Daoy (cell line): ENCODE measurements at places on chromosomes 1 and 21. TPM values are rescaled to one million over a fixed set of nuclear protein-coding genes. Genes with fewer than 3 reads are reported as not detected.

GRCh38 chr1:205783433-205783795 lies 8.1 kb upstream of the RAB29 start:
- DNase-seq, result no peak

DNA sequence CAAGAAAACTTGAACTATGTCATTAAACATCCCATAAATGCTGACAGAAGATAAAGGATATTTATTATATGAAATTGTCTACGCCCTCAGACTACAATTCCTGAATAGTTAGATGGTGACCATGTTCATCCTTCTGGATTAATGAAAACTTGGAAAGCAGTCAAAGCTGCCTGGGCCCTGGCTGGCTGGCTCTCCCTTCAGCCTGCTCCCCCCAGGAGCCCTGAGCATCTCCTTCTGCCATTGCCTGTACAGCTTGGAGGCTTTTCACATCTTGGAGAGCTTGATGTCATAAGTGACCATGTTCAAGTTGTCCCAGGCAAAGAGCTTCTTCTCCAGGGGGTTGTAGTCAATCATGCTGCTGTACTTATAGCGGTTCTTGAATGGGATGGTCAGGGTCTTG lies 13.6 kb downstream of the MYOCOS start:
- DNase-seq, result no peak

VWA1 gene
- 2.2 and 5.7 TPM in 2 replicates for total RNA-seq

RGL1 gene
- total RNA-seq, result 5.4 and 8.1 TPM in 2 replicates

- DNase-seq, result no peak
These were observed 45.4 kb upstream of the TDRD10 start for GRCh38 chr1:154456631-154457030.

CRYAA gene
- total RNA-seq, result not detected in 2 replicates

DNA sequence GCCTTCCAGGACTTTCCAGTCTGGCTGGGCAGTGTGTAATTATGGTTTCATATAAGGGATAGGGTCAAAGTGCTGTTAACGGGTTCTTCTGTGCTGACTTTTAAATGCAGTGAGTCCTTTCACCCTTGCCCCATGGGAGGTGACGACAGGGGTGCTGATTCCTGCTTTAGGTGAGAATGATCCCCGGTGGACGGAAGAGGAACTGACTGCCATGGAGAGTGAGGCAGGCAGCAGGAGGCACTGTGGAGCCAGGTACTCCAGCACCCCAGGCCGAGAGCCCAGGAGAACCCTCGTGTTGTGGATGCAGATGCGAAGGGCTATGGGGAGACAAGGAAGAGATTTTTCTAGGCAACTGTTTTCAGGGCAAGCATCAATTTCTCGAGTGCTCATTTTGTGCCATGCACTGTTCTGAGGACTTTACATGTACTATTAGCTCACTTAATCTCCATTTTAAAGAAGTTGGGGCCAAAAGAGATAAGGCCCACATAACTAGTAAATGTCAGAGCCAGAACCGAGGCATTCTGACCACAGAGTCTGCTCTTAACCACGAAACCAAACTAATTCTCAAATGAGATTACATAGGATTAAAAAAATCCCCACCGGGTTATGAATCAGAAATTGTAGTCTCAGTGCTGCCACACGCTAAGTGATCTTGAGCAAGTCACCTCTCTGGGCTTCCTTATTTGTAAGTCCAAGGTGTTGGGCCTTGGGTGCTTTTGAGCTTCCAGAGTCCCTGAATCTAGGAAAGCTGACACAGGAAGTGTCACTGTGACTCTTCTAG lies 28.2 kb downstream of the STPG1 start:
- DNase-seq, result peak; percentile 61

GRCh38 chr1:47182676-47183235 lies 7.1 kb downstream of the PDZK1IP1 start:
- DNase-seq, result no peak

AK2 gene
- total RNA-seq, result 339 and 582 TPM in 2 replicates

DNA sequence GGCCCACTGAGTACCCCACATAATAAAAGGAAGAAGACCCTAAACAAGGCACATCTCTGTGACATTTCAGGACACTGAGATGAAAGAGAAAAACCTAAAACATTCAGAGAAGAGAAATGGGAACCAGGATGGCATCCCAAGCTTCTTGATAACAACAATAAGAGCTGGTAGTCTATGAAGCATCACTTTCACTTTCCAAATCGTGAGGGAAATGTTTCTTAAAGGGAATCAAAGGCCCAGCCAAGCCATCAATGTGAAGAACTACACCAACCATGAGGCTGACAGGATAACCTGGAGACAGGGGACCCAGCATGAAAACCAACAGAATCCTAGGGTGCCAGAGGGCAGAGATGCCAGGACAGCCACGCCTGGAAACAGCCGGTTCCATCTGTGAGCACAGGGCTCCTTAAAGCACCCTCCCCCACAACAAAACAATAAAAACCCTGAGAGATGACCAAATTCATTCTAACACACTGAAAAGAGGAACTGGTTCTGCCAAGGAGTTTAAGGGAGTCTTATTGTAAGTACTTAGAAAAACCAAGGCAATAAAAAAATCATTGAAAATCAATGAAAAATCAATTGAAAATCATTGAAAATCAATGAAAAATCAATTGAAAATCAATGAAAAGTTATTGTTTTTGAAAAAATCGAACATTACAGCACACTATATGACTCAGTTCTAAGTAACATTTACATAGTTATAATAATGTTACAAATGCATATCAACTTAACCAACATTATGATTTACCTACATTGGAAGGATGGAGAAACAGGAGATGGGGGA lies 141.5 kb upstream of the ERG start:
- DNase-seq, result peak; percentile 33

DHRS3 gene
- total RNA-seq, result 45.8 and 49.4 TPM in 2 replicates

GRCh38 chr1:35544976-35545375 lies 12.2 kb downstream of the KIAA0319L start:
- DNase-seq, result peak; percentile 49

- no peak for DNase-seq
These were observed 213.5 kb downstream of the LYPLAL1 start for GRCh38 chr1:219387211-219387610.

MPZ gene
- total RNA-seq, result 0.57 TPM in 1 of 2 replicates, not detected in the other

- DNase-seq, result peak; percentile 85
These were observed 1.6 kb upstream of the STK40 start for GRCh38 chr1:36387141-36387949.

GRCh38 chr21:42392731-42393442 lies 3.0 kb downstream of the TMPRSS3 start:
- DNase-seq, result peak; percentile 70

DNA sequence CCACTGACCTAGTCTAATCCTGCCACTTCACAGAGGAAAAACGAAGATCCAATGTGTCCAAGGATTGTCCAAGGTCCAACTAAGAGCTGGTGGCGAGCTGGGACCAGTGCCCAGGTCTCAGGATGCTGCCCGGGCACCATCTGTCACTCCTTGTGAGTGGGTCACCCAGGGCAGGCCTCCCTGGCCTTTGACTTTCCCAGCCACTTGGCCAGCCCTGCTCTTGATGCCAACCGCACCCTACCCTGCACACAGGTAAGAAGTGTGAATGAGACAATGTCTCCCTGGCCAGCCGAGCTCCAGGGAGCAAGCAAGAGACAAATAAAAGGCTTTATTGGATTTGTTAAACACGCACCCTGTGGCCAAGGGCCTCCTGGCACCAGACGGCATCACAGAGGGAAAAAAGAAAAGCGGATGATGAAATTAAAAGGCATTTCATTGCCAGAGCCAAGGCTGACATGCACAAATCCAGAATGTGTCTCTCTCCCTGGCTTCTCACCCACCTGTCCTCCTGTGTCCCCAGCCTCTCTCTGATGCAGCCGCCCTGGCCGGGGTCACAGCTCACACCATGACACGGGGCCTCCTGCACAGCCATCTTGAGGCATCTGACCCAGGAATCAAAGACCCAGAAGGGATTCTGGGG lies 72.8 kb downstream of the CAMK2N1 start:
- no peak for DNase-seq

DNA sequence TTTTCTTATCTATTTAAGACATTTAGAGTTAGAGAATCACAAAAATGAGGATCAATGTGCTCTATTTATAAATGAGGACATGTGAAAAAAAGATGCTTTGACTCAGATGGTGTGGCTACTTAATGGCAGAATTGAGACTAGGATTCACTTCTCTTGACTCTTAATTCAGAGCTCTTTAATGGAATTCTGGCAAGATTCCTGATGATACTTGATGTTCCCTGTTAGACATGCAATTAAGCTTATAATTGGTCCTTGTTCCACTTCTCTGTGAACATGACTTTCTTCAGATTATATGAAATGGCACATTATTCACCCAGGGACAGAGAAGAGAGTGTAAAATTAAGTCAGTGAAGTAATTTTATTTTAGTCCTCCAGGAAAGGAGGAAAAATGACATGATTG lies 165.3 kb downstream of the LRRC7 start:
- no peak for DNase-seq

DNA sequence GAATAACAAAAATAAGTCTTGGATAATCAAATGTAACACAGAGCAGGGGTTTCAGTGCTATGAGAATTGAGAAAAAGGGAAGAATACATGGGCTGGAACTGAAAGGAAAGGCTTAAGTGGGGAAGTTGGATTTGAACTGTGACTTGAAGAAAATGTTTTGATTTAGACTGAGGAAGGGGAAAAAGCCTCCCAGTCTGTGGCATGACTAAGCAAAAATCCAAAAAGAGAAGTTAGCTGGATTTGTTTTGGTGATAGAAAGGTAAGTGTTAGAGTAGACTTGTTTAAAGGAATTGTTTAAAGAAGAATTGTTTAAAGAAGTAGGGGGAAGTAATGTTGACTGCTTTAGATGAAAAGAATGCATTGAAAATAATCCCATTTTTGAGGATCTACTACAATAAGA lies 46.0 kb downstream of the KCNK2 start:
- no peak for DNase-seq

GRCh38 chr1:44719318-44719717 lies 11.7 kb downstream of the RNU5D-1 start:
- no peak for DNase-seq

DNA sequence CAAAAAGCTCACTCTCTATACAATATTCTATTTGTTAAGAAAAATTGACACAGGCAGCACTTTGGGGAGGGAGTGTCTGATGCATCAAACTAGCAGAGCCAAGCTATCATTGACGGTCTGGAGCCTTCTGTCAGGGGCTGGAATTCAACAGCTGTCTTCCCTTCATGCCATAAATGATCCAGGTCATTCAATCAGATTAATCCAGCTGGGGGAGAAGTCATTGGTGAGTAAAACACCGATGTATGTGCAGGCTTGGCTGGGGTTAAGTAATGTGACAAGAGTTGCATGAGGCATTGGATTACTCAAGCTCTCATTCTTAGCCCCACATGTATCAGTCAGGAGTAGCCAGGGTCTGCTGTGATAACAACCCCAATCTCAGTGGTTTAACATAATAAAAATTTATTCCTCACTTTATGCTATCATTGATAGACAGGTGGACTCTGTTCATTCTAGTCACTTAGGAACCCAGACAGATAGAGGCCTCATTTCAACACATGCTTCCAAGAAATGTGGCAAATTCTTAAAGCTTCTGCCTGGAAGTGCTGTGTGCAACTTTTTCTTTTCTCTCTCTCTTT lies 118.1 kb upstream of the GADD45A start:
- peak; percentile 38 for DNase-seq
